ENCODE measurements at places on chromosomes 1 and 21.

- no peak for DNase-seq
Observed at GRCh38 chr1:155134322-155134721, 1.3 kb upstream of the SLC50A1 start.

GRCh38 chr21:42654179-42654912 lies 925 bp downstream of the PDE9A start:
- no peak for DNase-seq

- no peak for DNase-seq
Observed at GRCh38 chr1:155064111-155064831, 731 bp downstream of the EFNA4 start.

- peak; percentile 98 for DNase-seq
Observed at GRCh38 chr1:161069731-161070270, at the start of gene ARHGAP30. ARHGAP30 (minus strand) TSS chr1:161069891; CDS start chr1:161069624, 267 bp downstream.

GRCh38 chr1:221832617-221833016 lies 90.7 kb upstream of the DUSP10 start:
- no peak for DNase-seq

DNA sequence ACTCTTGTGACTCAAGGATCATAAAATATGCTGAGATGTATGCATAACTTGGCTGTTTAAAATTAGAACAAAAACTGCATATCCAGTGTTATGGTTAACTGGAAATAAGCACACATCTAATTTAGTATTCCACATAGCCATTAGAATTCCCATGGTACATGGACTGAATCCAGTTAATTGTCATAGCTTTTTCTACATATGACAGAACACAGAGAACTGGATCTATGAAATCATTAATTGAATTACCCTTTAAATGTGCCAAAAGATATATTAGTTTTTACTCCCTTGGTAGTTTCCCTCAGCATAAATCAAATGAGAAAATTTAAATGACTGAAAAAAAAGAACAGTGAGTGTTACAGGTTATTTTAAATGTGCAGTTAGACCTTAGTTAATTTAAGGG lies 395.9 kb downstream of the NCAM2 start:
- no peak for DNase-seq
